ENCODE measurements at places on chromosomes 5 and 9. TPM values are rescaled to one million over a fixed set of nuclear protein-coding genes. Genes with fewer than 3 reads are reported as not detected.
A peak's percentile ranks its signal among the peaks of the same experiment; 100 is the strongest.

- DNase-seq, result no peak
Measured at GRCh38 chr9:127903557-127904475, 4.4 kb upstream of the ST6GALNAC6 start.

DNA sequence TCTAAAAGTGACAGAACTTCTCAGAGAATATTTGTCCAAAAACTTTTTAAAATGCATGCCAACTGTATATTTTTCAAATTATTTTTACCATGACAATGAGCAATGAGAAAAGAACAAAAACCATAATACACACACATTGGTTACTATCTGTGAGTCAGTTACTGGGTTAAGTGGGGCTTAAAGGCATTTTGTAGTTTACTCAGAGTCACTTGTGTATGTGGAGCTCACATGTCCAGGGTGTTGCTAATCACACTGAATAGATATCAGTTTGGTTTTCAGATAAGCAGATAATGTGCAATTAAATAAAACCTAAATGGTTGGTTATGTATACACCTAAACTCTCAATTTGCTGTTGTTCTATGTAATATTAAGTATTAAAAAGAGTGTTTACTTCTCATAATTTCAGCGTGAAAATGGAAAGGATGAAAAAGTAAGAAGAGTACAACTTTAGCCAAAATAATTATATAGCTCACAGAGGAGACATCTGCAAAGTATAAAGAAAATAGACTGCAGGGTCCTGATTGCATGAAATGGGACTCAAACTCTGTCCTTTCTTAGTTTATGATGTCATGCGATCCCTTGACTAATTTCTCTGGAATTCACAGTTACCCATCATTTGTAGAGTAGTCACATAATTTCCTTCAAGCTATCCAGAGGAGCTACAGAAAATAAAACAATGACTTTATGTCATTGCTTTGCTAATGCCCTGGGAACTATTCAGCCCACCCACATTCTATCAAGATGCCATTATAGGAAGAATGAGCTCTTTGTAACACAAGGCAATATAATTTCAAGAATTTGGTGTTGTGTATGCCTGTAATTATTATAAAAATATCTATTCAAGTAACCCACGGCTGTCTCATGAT is 388.0 kb upstream of the ZNF608 start:
- DNase-seq, result peak; percentile 92

DNA sequence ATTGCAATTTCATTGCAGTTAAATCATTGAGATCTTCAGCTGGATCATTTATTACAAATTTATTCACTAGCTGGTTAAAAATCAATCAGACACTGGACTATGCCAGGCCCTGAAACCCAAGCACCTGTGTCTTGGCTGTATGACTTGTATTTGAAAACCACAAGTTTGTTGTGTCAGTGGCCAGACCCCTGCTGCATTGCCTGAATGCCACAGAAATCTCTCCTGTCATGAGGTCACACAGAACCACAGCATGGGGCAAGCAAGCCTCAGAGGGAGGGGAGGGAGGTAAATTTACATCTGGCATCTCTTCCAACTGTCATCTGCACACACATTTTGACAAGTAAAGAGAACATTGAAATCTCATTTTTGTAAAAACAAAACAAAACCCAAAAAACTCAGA is 90.0 kb downstream of the ARRDC3 start:
- DNase-seq, result peak; percentile 85

GRCh38 chr5:178203670-178204181 is 607 bp upstream of the HNRNPAB start:
- DNase-seq, result no peak

GRCh38 chr5:157519579-157520253 is 55.9 kb downstream of the ADAM19 start:
- no peak for DNase-seq

GRCh38 chr5:6236858-6237481 is 141.4 kb downstream of the MED10 start:
- no peak for DNase-seq

DNA sequence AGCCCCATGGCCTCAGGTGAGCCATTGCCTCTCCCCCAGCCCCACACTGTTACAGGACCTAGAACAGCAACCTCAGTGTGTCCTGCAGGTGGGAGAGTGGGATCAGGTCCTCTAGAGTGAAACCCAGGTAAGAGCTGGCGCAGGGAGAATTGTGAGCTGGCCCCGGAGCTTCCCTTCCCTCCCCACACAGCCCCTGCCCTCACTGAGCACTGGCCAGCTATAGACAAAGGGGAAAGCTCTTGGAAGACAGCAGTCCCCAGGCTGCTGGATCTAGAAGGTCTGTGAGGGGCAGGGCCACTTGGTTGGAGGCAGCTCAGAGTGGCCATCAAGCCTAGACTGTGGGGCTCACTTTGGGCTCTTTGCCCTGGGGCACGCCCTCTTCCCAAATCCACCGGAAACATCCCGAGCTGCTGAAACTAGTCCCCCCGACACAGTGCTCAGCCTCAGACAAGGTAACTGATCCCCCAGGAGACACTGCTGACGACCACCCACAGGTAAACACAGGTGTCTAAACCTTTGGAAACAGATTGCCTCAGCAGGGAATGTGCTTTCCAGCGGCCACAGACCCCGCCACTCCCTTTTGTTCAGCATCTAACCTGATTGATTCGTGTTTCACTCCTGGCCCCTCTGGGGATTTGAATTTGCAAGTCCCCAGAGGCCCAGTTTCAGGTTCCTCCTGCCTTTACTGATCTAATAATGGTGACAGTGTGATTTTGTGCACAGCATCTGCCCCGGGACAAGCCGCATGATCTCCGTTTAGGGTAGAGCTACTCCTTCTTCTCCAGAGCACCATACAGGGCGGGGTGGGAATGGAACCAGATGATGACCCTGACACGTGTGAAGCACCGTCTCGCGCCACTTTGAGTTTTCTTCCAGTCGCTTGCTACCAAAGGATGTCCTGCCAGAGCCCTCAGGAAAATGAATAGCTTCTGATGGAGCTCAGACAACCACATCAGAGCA is 42.2 kb upstream of the ADAMTS2 start:
- DNase-seq, result no peak

MEGF10 gene
- total RNA-seq, result under 0.01 TPM

ROPN1L gene
- 0.17 TPM for total RNA-seq

NDFIP1 gene
- 67.4 TPM for total RNA-seq

ADAMTS19 gene
- total RNA-seq, result 0.33 TPM

Data from fibroblast of lung (primary cell).